ENCODE measurements at places on chromosomes 3 and 15.
A peak's percentile ranks its signal among the peaks of the same experiment; 100 is the strongest.

DNA sequence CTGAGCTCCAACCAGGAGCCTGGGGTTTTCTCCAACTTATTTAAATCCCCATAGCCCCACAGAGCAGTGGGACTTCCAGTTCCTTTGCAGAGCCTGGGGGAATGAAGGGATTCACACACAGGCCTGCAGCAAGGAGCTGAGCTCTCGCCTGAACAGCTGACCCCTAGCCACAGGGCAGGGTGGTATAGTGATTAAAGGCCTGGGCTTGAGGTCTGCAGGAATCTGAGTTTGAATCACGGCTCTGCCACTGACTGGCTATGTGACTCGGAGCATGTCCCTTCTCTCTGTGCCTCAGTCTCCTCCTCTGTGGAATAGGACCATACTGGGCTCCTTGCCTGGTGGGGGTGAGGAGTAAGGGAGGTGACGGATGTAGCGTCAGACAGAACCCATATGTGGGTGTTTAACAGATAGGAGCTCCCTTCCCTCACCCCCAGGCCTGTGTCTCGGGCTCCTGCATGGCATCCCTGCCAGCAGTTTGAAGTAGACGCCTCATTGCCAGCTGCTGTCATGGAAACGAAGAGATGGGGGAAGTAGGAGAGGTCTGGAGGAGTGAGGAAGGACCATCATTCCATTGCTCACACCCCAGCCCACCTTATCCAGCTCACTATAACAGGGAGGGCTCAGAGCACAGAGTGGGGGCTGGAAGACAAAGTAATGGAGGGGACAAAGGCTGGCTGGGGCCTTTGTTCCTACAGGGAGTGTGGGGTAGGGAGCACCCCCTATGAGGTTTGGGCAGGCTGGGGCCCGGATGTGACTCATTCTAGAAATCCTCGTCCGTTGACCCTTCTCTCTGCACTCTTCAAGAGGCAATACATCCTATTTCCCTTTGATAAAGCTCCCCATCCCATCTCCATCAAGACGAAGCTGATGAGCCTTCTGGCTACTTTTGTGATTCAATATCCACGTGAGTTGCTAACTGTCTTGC is 14.8 kb downstream of the HRH1 start:
- peak; percentile 28 for DNase-seq

DNA sequence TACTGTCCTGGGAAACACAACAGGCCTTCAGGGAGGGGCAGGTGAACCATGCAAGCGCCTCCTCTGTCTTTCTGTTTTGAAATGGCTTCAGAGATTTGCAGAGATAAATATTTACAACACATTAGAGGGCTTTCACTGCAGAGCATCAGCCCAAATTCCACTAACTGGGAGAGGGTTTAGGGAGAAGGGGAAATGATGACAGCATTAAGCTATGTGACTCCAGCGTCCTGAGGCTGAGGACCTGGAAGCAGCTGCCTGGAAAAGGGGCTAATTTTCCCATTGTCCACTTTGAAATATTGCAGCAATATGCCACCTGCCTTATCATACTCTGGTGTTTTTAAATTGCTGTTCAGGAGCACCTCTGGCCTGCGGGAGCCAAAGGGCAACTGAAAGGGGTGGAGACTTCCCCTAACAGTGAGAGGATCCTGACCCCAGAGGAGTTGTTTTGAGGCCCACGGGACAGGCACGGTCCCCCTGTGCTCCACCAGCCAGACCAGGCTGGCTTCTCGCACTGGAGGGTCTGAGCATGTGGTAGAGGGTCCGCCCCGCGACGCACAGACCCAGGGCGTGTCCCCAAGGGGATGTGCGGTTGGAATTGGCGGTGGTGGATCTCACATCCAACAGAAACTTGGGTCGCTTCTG is 110.6 kb downstream of the XXYLT1 start:
- peak; percentile 97 for DNase-seq

DNA sequence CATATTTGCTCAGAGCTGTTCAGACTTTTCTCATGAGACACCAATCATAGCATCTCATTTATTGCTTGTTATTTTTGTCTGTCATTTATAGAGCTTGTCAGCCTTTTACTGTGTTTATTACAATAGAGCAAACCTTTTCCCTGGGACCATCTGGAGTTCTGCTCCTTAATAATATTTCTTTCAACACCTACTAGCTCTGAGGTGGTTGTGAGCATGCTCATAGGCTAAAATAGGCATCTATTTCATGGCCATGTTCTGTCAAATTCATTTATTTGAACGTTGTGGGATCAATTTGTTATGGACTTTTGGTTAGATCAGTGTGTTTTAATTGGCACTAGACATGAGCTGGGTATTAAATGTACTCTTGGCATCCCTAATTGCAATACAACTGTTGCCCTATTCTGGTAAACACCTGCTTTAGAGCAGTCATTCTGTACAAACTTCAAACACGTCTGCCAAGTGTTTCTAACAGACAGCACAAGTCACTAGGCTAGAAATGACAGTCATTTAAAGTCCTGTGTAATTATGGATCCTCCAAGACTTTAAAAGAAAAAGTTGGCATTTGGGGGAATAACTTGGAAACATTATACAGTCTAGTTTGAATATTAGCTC is 766.3 kb downstream of the ZNF385D start:
- DNase-seq, result no peak

DNA sequence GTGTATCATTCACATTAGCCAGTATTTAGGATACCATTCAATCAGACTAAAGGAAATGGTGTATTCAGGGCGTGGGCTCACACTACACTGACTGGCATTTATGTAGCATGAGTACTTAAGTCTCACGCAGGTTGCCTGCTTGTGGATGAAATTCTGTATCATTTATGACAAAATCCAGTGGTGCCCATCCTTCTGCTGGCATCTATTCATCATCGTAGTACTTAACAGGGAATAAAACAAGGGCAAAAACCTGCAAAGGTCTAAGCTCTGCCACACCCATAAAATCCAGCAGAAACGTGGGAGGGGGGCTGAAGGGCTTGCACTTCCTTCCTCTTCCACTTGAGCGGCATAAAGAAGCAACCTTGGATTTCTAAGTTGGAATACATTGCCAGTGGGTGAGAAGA is 2.7 kb downstream of the GAP43 start:
- DNase-seq, result no peak

DNA sequence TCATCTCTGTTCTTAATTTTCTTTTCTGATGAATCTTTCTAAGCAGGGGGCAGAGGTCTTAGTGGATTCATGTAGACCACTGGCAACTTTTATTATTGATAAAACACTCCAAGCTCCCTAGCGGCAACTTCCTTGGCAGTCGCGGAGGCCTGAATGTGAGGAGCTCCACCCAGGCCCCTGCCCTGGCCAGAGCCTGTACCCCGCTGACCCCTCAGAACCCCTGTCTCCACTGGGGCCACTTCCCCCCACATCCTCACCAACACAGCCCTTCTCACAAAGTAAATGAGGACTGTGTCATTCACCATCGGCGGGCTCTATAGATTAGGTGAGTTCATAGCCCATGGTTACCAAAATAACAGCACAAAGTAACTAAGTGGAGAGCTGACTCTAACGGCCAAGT is 111.6 kb downstream of the TPRA1 start:
- no peak for DNase-seq

- no peak for DNase-seq
Observed at GRCh38 chr3:100274361-100274760, 13.6 kb downstream of the TBC1D23 start.

GRCh38 chr3:79199966-79200365 is 567.8 kb downstream of the ROBO1 start:
- DNase-seq, result no peak

DNA sequence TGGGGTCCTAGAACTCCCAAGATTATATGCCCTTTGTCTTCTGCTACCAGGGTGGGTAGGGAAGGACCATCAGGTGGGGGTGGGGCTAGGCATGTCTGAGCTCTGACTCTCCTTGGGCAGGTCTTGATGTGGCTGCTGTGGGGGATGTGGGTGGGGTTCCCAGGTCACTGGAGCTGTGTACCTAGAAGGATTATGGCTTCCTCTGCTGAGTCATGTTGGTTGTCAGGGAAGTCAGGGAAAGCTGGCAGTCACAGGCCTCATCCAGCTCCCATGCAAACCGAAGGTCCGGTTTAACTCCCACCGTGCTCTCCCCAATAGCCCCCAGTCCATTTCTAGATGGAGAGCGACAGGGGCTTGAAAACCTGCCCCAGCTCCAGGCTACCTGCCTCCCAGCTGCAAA is 35.2 kb downstream of the EID1 start:
- no peak for DNase-seq

DNA sequence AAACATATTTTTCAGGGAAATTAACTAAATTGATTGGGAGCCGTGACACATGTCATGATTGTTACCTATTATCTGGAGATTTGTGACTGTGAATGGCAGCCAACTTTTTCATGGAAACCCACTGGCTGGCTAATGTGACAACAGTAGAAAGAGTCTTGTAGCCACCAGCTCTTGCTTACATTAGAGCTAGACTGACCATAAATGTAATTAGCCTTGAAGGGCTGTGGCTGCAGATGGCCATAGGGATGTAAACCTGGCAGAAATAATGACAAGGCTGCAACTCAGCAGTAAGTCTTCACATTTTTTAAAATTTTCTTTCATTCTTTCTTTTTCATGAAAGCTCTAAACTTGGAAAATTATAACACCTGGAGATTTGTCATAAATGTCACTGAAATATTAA is 168.2 kb upstream of the ROBO2 start:
- no peak for DNase-seq

DNA sequence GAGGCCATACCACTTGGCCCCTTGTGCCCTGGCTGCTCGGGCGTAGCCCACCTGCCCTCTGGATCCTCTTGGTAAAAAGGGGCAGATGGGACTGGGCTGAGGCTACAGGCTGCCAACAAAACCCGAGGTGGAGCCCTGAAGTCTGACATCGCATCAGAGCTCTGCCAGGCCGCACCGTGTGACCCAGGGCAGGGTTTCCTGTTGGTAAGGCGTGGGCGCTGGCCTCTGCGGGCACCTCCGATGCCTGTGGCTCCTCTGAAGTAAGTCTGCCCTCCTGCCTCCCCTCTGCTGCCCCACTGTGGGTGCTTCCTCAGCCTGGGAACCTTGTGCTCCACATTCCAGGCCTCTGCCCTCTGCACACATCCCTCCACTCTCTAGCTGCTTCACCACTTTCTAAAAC is 8.9 kb downstream of the CHDH start:
- no peak for DNase-seq

- DNase-seq, result no peak
Observed at GRCh38 chr15:96882121-96882772, 551.7 kb downstream of the NR2F2 start.

- no peak for DNase-seq
Observed at GRCh38 chr3:97711654-97712053, 52.9 kb upstream of the ARL6 start.

DNA sequence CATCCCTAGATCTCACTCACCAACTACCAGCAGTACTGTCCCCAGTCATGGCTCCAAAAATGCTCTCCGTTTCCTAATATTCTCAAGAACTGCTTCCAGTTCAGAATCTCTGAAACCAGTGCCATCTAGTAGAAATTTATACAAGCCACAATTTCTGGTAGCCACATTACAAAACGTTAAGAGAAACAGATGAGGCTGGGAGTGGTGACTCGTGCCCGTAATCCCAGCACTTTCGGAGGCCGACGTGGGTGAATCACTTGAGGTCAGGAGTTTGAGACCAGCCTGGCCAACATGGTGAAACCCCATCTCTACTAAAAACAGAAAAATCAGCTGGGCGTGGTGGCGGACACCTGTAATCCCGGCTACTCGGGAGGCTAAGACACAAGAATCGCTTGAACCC is 78.4 kb upstream of the RAD18 start:
- DNase-seq, result no peak

DNA sequence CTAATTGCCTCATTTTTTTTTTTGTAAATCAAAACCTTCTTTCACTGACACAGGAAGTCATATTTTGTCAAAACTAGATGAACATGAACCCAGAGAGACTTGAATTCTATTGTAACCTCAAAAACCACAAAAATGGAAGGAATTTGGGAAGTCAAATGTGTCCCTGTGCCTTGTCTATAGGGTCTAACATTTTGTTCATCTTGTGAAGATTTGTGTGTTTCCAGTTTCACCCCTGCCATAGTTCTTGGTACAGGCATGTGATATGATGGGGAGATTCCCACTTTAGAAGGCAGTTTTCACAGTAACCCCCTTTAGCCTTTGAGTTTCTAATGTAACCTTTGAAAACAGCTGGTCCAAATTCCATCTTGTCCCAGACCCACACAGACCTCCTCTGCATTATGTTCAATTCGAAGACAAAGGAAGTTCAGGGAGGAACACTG is 318.5 kb upstream of the ADAMTS9 start:
- no peak for DNase-seq

- DNase-seq, result peak; percentile 44
Observed at GRCh38 chr15:58731756-58732535, 17.6 kb downstream of the ADAM10 start.

DNA sequence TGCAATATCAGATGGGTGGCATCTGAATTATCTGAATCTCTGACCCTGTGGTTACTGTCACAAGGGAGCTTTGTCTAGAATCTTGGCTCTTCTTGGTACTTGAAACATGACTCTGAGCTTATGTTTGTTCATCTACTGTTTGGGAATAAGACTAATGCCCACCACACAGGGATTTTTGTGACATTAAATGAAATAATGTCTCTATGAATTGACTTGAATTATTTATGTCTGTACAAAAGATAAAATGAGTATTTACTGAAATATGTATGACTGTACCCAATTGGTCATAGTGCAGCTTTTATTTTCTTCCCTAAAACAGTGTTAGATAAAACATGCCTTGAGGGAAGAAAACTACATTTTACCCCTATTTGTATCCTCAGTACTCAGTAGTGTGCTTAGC is 87.9 kb upstream of the ZPLD1 start:
- no peak for DNase-seq

DNA sequence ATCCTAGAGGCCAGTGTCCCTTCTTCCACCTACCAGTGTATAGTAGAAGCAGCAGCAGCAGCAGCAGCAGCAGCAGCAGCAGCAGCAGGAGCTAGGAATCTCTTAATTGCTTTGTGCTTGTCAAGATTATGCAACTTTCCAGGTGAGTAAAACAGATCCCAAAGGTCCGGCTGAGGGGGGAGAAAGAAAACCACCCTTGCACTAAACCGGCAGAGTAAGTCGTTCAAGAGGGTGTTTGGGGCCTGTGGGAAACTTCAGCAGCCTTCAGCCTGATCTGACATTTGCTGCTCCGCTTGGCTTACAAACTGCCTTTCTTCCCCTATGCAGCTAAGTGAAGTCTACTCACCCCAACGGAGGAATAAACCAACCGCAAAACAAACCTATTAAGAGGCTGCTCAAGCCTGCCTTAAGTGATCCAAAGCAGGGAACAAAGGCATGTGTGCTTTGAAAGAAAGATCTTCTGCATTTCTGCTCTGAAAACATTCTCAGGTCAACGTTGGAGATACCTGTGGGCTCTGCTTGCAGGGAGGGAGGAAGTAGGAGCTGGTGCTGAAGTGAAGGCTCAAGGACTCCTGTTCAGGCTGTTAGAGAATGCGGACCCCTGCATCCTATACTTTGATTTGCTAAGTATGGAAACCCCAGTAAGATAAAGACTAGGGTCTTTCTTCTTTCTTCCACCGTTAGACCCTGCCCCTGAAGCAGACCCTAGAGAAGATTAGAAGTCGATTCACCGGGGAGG is 35.7 kb upstream of the DLG1 start:
- no peak for DNase-seq

Measured in dermis blood vessel endothelial cell (primary cell).